ENCODE measurements at places on chromosomes 2 and 18.
A peak's percentile ranks its signal among the peaks of the same experiment; 100 is the strongest.

GRCh38 chr2:155209696-155210450, 511.4 kb downstream of the KCNJ3 start:
- DNase-seq = no peak

DNA sequence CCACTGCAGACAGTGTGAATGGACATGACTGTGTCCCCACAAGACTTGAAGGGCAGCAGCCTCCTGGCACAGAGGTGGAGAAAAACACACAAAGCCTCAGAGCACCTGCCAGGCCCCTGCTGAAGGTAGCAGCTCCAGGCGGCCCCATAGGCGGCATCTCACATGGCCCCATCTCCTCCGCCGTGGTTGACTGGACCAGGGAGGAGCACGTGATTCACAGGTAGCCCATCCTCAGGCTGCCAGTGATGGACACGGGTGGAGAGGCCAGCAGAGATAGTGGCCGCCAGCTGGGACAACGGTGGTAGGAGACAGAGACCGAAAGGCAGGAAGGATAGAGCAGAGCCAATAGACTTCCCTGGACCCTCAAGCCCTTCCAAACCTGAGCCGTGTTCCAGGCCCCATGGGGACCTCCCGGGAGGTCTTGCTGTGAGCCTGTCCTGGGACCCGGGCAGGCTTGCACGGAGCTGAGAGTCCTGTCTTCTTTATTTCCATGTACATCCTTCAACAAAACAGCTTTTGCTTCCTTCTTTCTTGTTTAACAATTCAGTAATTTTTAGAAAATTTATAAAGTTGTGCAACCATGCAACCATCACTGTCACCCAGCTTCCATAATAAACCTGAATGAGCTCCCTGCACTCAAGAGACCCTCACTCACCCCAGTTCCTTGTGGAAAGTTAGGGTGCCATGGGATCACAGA, 26.9 kb downstream of the GPR55 start:
- DNase-seq = peak; percentile 27

- no peak for DNase-seq
Measured at GRCh38 chr2:191565647-191566198, 112.2 kb upstream of the NABP1 start.

DNA sequence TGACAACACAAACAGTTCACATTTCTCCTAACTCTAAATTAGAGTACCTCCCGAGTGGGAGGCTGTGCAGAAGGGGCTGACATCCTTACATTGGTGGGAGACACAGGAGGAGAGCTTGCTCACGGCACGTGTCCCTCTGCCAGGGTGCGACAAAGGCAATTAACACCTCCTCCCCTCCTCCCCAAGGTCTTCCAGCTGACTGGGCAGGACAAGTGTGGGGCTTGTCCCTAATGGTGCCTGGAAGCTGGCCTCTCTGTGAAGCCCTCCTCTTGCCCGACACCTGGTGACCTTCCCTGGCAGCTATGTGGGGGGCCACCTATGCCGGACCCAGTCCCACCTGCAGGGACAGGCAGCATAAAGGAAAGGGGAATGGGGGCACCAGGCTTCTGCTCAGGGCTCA, 57.0 kb downstream of the FAM168B start:
- no peak for DNase-seq

DNA sequence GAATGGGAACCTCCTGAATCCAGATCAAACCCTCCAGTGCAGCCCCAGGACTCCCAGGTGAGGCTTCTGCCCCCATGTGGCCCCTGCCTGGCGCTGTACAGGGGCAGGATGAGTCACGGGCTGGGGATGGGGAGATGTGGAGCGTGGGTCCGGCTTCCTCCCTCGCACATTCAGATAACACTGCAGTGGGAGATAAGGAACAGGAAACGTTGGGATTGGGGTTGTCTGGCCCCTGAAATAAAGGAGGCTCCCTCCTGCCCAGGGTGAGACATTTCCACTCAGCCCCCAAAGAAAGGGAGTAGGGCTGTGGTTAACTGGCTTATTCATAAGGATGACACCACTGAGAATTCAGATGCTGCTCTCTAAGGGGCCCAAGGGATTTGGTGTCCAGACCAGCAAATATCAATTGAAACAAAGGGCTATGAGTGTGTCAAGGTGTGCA, 30.7 kb downstream of the IGFBP5 start:
- DNase-seq = no peak

GRCh38 chr2:121039679-121040078, 245.3 kb downstream of the TFCP2L1 start:
- DNase-seq = no peak

GRCh38 chr2:143615562-143615961, 486.3 kb downstream of the ARHGAP15 start:
- DNase-seq = no peak

DNA sequence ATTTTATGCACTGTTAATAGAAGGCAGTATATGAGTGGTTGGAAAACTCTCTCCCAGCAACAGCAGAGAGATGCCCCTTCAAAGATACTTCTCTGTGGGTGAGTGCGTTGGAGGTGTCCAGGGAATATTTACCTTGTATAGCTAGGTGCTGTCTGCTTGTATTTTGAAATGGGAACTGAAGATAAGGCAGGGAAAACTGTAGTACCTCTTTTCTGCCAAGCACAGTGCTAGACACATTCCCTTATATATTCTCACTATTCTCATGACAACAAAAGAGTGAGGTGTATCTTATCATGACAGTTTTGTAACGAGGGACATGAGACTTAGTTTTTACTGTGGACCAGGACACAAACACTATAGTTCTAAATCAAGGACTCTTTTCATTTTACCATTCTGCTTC, 2.1 kb downstream of the TTC39C start:
- no peak for DNase-seq

DNA sequence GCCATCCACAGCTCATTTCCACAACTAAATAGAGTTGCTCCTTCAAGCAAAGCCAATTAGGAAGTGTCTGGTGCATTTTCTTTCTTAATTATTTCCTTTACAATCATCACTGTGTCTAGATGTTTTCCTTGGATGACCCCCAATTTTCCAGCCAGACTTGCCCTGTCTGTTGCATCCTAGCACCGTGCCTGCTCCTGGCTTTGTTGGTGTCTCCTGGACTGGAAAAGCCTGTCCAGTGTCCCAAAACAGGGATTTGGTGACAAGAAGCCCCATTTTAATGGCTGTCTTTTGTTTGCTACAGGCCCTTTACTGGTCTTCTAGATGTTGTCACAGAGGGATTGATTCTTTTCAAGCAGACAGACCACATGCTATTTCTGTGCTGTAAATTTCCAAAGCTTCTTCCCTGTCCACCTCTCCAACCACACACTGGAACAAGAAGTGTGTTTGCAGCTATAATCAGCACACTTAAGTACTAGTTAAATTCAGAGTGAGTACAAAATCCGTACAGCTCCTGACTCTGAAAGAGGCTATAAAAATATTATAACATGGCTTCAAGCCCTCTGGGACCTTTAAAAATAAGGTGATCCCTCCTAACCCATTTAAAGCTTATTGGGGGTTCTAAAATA, 38.4 kb downstream of the RNF144A start:
- no peak for DNase-seq

DNA sequence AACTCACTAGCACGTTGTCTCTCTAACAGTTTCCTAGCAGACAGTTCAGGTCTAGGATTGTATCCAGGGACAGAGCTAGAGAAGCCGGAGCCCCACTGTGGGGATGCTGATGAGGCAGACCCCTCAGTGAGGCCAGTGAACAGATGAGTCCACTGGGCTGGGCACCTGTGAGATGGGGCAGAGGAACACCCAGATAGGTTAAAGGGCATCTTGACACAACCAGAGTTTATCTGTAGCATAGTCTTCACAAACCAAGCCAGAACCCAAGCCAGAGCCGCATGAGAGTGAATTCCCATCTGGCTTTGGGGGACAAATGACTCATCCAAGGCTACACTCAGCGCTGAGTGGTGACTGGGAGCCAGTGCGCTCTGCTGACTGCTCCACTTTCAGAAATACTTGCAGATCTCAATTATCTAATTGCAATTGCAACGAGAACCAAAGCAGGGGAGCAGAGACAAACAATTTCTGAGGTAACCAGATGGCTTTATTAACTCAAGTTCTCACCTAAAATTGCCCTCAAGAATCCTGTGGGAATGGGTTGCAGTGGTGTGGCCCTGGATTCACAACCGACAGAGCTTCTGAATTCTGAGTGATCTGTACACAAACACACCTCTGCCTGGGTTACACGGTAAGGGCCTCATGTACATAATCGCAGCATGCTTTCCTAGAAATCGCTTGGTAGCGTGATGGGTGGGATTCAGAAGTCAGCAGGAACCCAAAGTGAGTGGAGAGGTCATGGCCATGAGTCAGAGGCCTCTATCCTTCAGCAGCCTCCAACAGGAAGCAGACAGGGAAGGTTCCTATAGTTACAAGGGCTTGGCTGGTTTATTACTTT, 48.7 kb upstream of the MSH2 start:
- DNase-seq = no peak

DNA sequence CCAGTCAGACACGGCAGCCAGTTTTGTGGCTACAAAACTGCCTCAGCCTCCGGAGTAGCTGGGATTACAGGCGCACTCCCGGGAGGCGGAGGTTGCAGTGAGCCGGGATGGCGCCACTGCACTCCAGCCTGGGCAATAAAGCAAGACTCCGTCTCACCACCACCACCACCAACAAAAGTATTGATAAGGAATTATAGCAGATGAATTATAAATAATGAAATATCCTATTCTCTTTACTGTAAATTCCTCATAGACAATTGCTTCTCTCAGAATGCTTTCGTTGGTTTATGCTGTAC, 1.4 kb upstream of the FAM161A start:
- DNase-seq = no peak

DNA sequence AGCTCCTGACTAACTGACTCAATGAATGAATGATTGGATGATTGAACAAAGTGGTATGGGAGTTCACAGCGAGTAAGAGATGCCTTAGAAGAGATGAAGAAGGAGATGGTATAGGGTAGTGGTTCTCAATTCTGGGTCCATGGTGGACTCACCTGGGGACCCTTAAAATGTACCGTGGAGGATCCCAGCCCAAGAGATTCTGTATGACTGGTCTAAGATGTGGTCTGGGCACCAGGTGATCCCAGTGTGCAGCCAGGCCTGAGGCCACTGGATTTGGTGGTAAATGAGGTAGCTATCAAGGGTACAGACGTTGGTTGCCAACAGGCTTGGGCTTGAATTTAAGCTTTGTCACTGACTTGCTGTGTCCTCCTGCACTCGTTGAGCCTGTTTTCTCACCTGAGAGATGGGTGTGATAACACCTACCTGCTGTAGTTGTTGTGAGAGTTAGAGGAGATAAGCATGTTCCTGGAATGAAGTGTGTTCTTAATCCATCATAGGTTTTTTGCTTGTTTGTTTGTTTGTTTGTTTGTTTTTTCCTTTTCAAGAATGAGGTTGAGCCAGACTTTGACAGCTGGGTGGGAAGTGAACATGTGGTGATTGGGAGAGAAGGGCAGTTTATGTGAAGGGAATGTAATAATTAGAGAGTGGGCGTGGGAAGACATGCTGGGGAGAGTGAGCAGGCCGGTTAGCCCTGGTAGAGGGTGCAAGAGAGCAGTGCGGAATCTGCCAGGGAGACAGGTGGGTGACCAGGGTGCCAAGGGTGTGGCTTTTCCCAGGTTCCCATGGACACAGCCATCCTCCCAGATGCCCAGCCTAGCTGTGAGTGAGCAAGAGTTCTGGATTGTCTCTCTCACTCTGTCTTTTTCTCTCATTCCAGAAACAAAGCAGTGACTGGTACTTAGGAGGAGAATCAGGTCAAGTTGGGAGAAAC, 31.4 kb upstream of the IL1B start:
- DNase-seq = no peak

- no peak for DNase-seq
Measured at GRCh38 chr2:181673173-181673572, 7.1 kb downstream of the NEUROD1 start.

DNA sequence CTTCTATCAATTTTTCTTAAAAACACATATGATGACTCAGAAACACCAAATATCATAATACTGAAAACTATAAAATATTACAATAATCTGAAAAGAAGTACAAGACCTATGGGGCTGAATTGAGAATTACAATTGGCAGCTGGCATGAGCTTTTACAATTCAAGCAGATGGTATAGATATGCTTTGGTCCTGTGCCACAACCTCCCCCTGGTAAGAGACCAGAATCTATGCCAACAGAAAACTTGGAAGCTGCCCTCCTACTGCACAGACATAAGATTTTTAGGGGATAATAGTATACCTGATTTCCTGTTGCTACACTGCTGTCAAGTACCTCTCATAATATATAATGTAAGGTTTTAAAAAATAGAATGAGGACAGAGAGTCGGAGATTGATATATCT, 46.8 kb upstream of the CDH7 start:
- DNase-seq = no peak

DNA sequence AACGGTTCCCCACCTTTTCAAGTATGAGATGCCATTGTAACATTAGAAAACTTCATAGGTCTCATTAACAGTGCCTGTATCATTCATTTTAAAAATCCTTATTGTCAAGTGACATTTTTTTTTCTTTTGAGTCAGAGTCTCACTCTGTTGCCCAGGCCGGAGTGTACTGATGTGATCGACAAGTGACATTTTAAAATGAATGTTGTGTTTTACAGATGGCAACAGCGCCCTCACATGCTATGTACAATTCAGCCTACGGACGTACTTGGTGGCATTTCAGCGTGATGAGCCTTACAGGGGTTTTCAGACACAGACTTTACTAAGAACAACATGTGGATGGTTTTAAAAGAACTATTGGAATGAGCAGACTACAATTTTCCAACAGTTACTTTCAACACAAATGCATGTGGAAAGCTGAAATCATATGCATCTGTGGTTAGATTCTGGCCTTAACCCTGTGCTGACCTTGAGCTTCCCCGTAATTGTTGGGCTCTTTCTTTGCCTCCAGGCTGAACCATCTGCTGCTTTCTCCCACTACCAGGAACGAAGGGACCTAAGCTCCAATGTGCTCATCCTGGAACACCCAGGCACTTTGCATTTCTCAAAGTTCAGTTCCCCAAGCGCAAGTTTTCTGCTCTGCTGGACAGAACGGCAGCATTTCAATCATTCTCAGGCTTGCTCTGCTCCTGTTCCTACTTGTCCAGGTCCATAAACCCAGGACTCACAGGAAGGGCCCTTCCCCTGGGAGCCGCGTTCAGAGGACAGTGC, 119.9 kb upstream of the NDUFV2 start:
- peak; percentile 46 for DNase-seq

- no peak for DNase-seq
Measured at GRCh38 chr2:232228971-232229894, 149.3 kb upstream of the ALPP start.

DNA sequence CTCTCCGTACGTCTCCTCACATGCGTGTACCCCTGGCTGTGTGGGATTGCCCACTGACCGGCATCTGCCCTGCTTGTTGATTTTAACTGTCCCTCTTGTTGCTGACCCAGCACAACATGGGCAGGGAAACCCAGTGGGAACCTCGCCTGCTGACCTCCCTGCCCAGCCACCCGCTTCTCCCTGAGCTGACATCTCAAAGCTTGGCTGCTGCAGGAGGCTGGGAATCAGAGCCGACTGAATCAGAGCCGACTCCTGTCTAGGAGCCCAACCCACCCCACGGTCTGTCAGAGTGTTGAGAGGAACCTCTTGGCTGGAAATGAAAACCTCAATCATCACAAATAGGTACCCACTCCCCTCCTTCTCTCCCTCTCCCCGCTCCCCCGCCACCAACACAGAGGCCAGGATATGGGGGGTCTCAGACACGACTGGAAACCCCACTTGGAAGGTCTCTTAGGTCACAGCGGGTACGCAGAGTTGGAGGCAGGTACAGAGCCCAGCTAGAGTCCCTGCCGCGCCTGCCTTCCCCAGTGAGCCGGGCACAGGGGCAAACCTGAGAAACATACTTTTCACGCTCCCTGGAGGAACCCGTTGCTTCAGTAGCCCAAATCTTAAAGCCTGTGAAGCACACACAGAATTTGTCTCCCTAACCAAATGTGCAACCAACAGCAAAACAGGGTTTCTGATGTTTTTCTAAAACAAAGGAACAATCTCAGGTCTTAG, 784 bp downstream of the EDAR start:
- no peak for DNase-seq

GRCh38 chr2:224869601-224870233, 153.6 kb upstream of the CCDC195 start:
- DNase-seq = no peak
